ENCODE measurements at places on chromosomes 7 and 10. TPM values are rescaled to one million over a fixed set of nuclear protein-coding genes. Genes with fewer than 3 reads are reported as not detected.

Gene ADAM12
- 4.7 TPM for total RNA-seq

Gene HOXA1
- total RNA-seq = not detected

Gene PRPS1L1
- total RNA-seq = not detected

Gene DLX5
- 3.4 TPM for total RNA-seq

Gene LLCFC1
- total RNA-seq = not detected

Gene PNPLA8
- total RNA-seq = 89.8 TPM

Gene CPXM2
- total RNA-seq = 0.16 TPM

Gene TET1
- total RNA-seq = 33.5 TPM

Gene FRMPD2
- 3.3 TPM for total RNA-seq

Gene NEUROD6
- 600 TPM for total RNA-seq

Gene TEX47
- not detected for total RNA-seq

Data from occipital lobe (tissue), 3 donors.